ENCODE measurements at places on chromosomes 1 and 21.

- no peak for DNase-seq
These were observed 354.9 kb downstream of the BARHL2 start for GRCh38 chr1:90362163-90362562.

DNA sequence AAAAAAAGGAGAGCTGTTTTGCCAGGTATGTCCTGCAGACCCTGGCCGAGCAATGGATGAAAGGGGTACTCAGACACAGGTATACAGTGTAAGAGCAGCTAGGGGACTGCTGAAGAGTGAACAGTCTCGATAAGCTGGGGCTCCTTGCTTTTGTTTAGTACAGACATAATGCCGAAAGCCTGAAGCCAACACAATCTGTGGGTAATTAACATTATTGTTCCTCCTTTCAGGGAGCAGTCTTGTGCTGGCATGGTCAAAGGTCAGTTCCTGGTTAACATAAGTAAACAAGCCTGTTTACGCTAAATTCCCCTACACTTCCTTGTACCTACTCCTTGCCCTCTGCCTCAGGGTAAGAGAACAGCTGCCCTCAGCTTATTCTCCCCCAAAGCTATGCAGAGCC is 272.3 kb upstream of the ST6GALNAC5 start:
- no peak for DNase-seq

DNA sequence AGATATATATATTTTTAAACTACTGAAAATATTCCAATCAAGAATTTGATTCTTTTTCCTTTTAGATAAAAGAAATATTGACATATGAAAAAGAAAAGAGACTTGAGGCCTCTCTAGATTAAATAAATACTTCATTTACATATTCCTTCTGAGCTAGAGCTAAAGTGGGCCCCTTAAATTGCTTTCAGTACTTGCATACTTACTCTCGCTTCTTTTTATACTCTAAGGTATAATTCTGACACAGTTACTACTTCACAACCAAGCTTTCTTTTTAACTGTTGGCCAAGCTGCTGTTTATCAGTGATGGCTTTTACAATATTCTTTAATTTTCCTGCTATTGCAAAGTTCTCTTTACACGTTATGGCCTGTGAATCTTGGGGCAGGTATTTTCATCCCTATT is 24.6 kb downstream of the EXTL2 start:
- DNase-seq, result no peak

- DNase-seq, result peak; percentile 85
These were observed 26.1 kb downstream of the MAN1C1 start for GRCh38 chr1:25642574-25643108.
